ENCODE measurements at places on chromosomes 16 and 17. TPM values are rescaled to one million over a fixed set of nuclear protein-coding genes. Genes with fewer than 3 reads are reported as not detected.

DNA sequence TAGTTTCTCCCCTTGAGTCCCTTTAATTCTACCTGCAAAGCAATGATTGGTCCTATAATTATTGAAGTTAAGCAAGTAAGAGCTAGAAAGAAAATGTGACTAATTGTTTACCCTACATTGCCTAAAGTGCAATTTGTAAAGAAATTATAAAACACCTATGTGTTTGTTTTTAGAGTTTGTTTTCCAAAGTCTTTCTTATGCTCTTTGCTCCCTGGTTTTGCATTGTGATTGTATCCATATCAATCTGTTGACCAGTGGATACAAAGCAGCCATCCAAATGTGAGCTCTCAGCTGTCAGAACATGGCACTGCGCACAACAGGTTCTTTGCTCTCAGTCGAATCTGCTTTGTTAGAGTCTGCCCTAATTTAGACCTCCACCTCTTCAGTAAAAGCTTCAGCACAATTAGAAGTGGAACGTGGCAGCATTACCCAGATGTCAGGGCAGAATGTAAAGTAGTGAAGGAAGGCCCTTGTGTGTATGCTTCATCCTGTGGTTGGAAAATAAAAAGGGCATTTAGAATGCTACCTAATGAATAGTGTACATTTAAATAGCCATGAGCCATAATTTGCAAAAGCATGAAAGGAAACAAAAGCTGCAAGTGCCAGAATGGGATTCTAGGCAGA is 70.5 kb downstream of the AATF start:
- no peak for DNase-seq

- DNase-seq, result no peak
Observed at GRCh38 chr16:75075688-75076268, 40.8 kb downstream of the LDHD start.

DNA sequence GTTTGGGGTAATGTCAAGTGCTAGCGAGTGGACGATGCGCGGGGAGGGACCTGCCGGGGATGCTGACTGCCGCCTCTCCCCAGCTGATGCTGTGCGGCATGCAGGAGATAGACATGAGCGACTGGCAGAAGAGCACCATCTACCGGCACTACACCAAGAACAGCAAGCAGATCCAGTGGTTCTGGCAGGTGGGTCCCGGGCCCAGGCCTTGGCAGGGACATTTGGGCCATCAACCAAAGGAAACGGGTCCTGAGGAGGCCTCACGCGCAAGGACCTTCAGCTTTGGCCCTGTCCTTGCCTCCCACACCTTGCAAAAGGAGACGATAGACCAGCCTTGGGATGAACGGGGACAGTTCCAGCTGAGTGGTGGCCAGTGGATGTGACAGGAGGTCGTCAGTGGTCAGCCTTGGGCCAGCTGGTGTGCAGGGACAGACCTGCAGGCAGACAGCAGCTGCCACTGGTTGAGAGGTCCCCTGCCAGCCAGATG is 13.6 kb upstream of the CLEC18A start:
- DNase-seq, result no peak

DNA sequence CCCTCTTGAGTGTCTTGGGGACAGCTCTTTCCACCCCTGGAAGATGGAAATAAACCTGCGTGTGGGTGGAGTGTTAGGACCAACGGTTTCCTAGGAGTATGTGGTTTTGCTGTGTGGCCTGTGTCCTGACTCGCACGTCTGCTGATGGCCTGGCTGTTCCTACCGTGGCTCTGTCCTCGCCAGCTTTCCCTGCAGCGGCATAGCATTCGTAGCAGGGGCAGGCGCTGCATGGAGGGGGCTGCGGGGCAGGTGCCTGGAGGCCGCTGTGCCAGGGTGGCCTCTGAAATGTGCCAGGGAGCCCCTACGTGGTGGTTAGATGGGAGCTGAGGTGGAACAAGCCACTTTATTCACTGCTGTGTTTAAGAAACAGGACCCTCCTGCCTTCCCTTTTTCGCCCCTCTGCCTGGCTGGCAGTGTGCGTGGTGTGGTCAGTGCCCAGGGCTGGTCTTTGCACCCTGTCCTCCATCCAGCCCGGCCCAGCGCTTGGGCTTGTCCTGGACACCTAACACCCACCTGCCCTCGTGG is 10.6 kb downstream of the SLC16A3 start:
- no peak for DNase-seq

- peak; percentile 17 for DNase-seq
Observed at GRCh38 chr17:57186226-57187019, 69.9 kb upstream of the MSI2 start.

GRCh38 chr16:77470851-77471250 is 36.0 kb upstream of the ADAMTS18 start:
- DNase-seq, result no peak

GRCh38 chr16:88068476-88069396 is 117.5 kb downstream of the BANP start:
- DNase-seq, result no peak

GRCh38 chr17:5500589-5501391 is 14.4 kb downstream of the MIS12 start:
- DNase-seq, result peak; percentile 91

- DNase-seq, result no peak
Observed at GRCh38 chr17:8930649-8931048, 34.9 kb downstream of the PIK3R5 start.

DNA sequence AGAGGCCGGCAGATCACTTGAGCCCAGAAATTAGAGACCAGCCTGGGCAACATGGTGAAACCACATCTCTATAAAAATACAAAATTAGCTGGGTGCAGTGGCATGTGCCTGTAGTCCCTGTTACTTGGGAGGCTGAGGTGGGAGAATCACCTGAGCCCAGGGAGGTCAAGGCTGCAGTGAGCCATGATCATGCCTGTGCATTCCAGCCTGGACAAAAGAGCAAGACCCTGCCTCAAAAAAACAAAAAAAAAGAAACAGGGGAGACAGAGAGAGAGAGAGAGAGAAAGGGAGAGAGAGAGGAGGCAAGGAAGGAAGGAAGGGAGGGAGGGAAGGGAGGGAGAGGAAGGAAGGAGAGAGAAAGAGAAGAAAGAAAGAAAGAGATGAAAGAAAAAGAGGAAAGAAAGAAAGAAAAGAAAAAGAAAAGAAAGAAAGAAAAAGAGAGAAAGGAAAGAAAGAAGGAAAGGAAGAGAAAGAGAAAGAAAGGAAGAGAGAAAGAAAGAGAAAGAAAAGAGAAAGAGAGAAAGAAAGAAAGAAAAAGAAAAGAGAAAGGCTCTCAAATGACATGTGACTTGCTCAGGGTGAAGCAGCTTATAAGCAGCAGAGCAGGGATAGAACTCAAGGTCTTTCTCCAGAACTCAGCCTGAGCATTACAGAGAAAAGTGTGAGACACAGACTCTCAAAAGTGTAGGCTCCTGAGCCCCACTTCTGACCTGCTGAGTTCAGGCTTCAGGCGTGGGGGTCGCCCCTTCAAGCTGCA is 15.5 kb downstream of the CX3CL1 start:
- DNase-seq, result no peak

DNA sequence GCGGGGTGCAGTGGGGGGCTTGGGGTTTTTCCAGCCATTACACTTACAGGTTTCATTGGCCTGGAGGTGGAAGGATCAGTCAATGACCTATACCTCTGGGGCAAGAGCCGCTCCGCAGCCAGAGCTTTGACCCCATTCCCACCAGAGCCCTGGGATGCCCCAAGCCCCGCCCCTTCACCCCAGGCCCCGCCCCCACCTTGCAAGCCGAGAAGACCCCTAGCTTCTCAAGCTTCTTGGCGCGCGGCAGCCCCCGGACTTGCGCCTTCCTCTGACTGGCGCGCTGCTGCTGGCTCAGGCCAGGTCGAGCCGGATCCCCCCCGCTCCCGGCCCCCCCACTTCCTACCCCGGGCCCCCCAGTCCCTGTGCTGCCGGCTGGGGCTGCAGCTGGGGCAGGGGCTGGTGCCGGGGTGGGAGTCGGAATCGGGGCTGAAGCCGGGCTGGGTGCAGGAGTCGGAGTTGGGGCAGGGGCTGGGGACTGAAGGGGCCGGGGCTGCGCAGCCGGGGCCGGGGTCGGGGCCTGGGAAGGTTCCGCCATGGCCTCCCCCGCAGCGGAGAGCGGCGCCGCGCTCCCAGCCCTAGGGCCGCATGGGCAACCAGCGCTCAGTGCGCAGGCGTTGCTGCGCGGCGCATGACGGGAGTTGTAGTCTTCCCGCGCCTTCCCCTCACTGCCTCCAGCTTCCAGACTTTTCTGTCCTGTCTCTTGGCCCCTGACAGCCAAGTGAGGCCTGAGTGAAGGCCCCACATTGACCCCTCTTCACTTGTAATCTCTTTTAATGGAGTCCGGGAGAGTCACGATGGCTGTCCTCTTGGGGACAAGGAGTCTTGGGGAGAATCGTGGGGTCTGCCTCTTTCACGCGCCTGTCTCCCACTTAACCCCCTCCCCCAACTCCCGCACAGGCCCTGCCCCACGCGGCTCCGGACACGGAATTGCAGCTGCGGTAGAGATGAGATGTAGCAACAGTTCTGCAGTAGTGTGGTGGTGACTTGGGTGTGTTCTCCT is at the start of gene KAT2A:
Gene KAT2A, minus strand, starts transcription at position 598 of the 1,000 bp plus-strand sequence. Its CDS starts 63 bp downstream, at position 535.
- DNase-seq, result peak; percentile 95

GRCh38 chr16:2770057-2770951 is 6.8 kb downstream of the ELOB start:
- DNase-seq, result no peak

DNA sequence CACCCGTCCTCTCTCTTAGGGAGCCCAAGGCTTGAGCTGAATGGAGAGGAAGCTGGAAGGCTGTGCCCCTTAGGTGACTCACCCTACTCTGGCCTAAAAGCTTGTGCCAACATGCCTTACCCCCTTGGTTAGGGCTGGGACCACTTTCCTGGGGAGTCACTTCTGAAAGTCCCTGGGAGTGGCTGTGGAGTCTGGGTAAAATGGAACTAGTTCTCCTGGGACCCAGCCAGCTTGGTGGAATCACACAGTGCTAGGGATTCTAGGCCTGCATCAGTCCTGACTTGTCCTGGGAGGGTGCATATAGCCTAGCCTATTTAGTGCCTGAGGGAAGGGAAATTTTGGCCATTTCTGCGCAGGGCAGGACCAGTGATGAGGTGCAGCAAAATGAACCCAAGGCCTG is 10.5 kb downstream of the MMP28 start:
- peak; percentile 43 for DNase-seq

DNA sequence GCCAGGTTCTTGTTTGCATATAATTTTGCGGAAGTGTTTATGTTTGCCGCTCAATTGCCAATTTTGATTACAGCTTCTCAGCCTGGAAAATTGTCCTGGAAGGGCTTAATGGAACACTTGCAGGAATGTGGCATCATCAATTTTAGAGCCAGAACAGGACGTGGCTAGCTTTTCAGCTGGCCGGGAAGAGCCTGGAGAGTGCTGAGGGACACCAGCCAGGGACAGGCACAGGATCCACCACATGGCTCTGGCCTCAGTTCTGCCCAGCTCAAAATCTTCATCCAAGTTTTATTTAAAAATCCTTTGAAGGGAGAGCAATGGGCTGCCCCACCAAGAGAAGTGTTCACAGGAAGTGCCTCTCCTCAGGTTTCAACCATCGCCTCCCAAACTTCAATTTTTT is 287.2 kb upstream of the HSBP1 start:
- peak; percentile 69 for DNase-seq

- no peak for DNase-seq
Observed at GRCh38 chr16:89114159-89114981, 20.7 kb downstream of the ACSF3 start.

DNA sequence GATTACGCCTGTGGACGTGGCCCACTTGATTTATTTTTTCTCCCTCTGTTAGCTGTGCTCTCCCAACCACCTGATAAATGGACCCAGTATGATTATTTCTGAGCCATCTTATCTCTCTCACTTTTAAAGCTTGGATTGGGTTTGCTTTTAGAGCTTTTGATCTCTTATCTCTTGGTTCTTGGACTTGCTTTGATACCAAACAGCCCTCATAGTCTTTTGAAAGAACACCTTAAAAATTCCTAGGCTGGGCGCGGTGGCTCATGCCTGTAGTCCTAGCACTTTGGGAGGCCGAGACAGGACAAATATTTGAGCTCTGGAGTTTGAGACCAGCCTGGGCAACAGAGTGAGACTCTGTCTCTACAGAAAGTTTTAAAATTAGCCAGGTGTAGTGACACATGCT is 25.8 kb downstream of the SMTNL2 start:
- DNase-seq, result no peak

GRCh38 chr16:15542734-15543347 is 100.1 kb downstream of the MARF1 start:
- DNase-seq, result no peak

- DNase-seq, result no peak
Observed at GRCh38 chr16:89912627-89913026, 6.0 kb upstream of the MC1R start.

- no peak for DNase-seq
Observed at GRCh38 chr17:50686494-50687199, 21.1 kb downstream of the ANKRD40 start.

DNA sequence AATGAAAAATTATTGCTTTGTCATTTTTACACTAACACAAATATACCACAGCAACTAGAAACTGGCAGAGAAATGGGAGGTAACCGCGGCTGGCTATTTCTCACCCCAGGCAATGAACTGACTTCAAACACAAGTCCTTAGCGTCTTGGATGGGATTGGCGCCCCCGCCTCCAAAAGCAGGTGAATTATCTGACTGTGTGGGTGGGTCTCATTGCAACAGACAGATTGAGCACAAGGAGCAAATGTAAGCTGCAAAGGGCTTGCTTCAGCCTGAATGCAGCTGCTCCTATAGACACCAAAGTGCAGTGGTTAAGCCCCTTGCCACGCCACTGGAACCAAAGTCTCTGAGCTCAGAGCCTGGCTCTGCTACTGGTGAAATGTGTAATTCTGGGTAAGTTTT is 225.0 kb downstream of the XYLT1 start:
- DNase-seq, result no peak

GRCh38 chr16:8961811-8962390 is 1.8 kb downstream of the USP7 start:
- DNase-seq, result no peak

GRCh38 chr17:75832652-75833400 is 11.4 kb downstream of the UNC13D start:
- no peak for DNase-seq

DNA sequence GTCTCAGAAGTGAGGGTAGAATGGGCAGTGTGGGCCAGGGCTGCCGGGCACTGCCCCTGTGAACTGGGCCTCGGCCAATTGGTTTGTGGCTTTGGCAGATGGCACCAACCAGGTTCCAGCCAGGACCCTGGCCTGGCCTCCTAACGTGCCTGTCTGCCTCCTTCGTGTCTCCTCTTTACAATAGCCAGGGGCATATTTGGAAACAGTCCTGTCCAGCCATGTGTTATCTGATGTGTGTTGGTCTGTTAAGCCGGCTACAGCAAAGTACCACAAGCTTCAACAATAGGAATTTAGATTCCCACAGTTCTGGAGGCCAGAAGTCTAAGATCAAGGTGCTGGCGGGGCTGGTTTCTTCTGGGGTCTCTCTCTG is 14.6 kb downstream of the CRISPLD2 start:
- DNase-seq, result no peak

GRCh38 chr17:65121916-65122806 is 15.0 kb upstream of the RGS9 start:
- no peak for DNase-seq

IRX3 gene
- 144 TPM for total RNA-seq

CLEC3A gene
- not detected for total RNA-seq

C1QTNF1 gene
- 25.3 TPM for total RNA-seq

CDH15 gene
- total RNA-seq, result not detected

CHD9 gene
- total RNA-seq, result 62.1 TPM

PSMC5 gene
- 94.4 TPM for total RNA-seq

SLC5A11 gene
- total RNA-seq, result not detected

AOC3 gene
- 8.2 TPM for total RNA-seq

FZD2 gene
- 1.8 TPM for total RNA-seq

LIMD2 gene
- 6.3 TPM for total RNA-seq

EME1 gene
- total RNA-seq, result 0.42 TPM

HSF5 gene
- total RNA-seq, result 0.10 TPM

SCIMP gene
- total RNA-seq, result 0.97 TPM

MYH2 gene
- 1.8 TPM for total RNA-seq

RAPGEFL1 gene
- 273 TPM for total RNA-seq

TOP2A gene
- total RNA-seq, result 7.7 TPM

All from lower leg skin (tissue), 4 donors.